ENCODE measurements at places on chromosomes 2 and 18.

DNA sequence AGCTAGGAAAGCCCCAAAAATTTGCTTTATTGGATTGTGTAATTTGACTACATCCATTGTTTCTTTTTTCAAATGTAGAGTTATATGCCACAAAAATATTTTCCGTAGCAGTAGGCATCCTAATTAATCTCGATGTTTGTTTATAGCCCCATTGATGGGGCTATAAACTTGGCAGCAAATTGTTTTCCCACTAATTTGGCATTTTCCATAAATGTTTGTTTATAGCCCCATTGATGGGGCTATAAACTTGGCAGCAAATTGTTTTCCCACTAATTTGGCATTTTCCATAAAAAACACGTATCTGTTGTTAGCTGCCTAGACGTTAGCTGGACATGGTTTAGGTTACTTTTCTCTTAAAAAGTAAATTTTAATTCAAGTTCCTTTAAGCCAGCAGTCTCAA, 23.8 kb downstream of the MSH2 start:
- no peak for DNase-seq

GRCh38 chr2:22582107-22582506, 802.9 kb upstream of the KLHL29 start:
- DNase-seq, result no peak

DNA sequence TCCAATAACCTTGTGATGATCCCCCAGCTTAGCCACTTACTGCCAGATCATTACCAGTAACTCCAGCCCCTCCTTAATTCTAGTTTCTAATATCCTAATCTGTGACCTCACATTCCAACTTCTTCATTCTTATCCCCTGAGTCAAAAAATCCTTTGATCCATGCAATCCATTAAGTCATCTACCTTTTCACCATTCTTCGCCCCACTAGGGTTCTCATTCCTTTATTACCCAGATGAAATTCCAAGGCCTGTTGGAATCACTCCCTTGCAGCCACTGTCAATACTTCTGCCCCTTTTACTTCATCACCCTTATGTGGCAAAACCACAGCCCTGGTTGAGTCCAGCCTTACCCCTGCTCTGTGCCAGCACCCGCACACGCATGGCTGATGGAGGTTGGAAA, 20.3 kb upstream of the IL36G start:
- DNase-seq, result no peak

- no peak for DNase-seq
These were observed 25.9 kb upstream of the TMBIM1 start for GRCh38 chr2:218318241-218318640.

- no peak for DNase-seq
These were observed 94.5 kb downstream of the ZBTB7C start for GRCh38 chr18:48314690-48315089.

DNA sequence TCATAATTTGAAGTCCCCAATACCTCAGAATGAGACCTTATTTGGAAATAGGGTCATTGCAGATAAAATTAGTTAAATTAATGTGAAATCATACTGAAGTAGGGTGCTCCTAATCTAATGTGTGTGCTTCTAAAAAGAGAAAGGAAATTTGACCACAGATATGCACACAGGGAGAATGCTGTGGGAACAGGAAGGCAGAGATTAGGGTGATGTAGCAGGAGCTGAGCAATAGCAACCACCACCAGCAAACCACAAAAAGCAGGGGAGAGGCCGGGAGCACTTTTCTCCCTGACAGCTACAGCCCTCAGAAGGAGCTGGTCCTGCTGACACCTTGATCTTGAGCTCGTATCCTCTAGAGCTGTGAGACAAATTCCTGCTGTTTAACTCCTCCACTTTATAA, 24.6 kb upstream of the SCG2 start:
- DNase-seq, result no peak

- DNase-seq, result peak; percentile 67
These were observed 13.1 kb downstream of the HS6ST1 start for GRCh38 chr2:128305555-128306080.

GRCh38 chr18:40531051-40531450, 1424.0 kb upstream of the PIK3C3 start:
- DNase-seq, result no peak

- no peak for DNase-seq
These were observed 53.3 kb upstream of the TFCP2L1 start for GRCh38 chr2:121338281-121338680.

- DNase-seq, result no peak
These were observed 60.6 kb downstream of the SLC4A3 start for GRCh38 chr2:219687882-219688559.

- DNase-seq, result no peak
These were observed 24.0 kb downstream of the NETO1 start for GRCh38 chr18:72843743-72844142.

DNA sequence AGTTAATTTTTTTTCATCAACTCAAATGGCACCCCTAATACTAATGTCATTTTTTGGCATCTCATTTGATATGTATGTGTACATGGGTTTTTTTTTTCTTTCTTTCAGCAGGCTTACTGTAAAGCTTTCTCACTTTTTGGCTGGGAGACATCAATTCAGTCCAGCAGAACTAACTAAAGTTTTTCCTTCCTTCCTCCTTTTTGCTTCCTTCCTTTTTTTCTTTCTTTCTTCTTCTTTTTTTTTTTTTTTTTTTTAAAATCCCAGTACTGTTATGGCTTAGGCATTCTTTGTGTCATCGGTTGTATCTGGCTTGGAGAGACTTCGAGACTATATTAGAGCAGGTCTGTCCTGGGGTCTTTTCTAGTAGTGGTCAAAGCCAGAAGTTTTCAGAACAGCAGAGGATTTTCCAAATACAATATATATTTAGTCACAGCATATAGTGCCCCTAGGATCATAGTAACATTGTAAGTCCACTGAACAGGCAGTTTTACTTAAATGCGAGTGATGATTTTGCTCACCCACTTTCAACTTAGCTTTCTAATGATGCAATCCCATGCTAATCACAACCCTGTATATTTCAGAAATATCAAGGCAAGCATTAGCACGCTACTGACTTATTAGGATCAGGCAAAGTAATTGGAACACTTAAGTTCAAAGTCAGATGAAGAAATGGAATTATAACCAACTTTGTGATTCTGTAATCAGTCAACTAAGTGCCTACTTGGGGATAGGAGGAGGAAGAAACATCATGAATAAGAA, 4.0 kb downstream of the KLHL29 start:
- no peak for DNase-seq

- DNase-seq, result no peak
These were observed 392.1 kb downstream of the PTH2R start for GRCh38 chr2:208798698-208799097.

- DNase-seq, result no peak
These were observed 102.9 kb downstream of the CABLES1 start for GRCh38 chr18:23238152-23238531.

DNA sequence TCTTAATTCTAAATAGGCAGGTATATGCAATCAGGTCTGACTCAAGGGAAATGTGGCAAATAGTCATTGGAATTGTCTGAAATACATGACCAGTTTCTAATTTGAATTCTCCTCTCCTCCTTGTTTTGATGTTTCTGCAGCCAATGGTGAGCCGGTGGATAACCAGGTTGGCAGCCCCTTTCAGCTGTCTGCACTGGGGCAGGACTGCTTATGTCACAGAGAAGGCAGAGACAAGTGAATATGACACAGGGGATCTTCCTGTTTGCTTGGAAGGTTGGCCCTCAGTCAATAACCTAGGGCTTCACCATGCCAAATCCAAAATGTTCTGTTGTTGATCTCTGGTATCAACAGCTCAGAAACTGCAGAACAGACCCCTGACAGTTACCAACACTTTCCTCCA, 12.1 kb downstream of the MYT1L start:
- no peak for DNase-seq

GRCh38 chr2:172457536-172457935, 30.1 kb downstream of the ITGA6 start:
- DNase-seq, result no peak

GRCh38 chr18:6851480-6851879, 122.0 kb downstream of the ARHGAP28 start:
- DNase-seq, result no peak

GRCh38 chr18:45386041-45386655, 229.1 kb upstream of the SLC14A2 start:
- peak; percentile 14 for DNase-seq

DNA sequence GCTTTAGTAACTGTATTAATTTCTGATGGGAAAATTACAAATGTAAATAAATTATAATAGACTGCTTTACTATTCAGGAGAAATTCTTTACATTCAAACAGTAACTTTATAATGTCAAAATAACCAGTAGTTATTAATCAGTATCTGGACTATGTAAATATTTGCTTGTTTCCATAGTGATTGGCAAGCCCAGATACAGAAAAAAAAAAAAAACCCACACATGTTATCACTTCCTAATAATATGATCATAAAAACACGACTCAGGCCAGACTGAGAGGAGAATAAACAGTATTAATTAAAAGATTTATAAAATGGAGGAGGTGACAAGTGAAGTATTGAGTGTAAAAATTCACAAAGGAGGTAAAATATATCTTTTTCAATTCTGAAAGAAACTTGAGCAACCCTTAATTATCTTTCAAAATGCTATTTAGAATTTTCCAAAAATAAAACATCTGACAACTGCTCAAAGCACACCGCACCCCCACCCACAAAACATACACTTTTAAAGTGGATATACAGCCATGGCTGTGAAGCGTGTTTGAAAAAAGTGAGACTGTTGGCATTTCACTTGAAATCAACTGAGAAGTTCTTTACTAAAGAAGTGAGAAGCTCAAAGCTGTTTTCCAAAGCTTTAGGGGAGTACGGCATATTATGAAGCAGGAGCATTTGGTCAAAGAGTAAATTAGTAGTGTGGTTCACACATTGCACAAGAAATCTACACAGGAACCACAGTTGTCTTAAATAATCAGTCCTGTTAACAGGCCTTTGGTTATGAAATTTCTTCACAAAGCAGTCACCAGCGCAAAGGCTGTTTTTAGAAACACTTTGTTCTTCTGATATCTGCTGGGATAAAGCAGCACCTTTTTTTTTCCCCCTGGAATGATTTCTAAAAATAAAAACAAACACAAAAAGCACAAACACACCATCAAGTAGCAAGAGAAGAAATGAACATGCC, 475.8 kb downstream of the TXNL1 start:
- no peak for DNase-seq

GRCh38 chr2:29561628-29562027, 359.8 kb downstream of the ALK start:
- no peak for DNase-seq

GRCh38 chr18:51196118-51196810, 1.2 kb downstream of the MEX3C start:
- DNase-seq, result no peak

- no peak for DNase-seq
These were observed 194.8 kb upstream of the ACVR2A start for GRCh38 chr2:147649998-147650397.

DNA sequence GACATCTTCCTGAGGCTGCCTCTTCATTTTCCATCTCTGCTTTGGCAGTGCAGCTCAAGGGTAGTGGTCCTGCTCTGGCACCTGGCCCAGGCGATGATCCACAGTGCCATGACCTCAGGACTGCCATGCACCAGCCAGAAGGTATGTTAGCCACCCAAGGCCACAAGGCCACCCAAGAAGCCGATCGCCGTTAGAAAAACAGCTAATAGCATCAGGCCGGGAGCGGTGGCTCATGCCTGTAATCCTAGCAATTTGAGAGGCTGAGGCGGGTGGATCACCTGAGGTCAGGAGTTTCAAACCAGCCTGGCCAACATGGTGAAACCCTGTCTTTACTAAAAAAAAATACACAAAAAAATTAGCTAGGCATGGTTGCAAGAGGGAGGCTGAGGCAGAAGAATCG, 28.4 kb upstream of the UGGT1 start:
- DNase-seq, result no peak

DNA sequence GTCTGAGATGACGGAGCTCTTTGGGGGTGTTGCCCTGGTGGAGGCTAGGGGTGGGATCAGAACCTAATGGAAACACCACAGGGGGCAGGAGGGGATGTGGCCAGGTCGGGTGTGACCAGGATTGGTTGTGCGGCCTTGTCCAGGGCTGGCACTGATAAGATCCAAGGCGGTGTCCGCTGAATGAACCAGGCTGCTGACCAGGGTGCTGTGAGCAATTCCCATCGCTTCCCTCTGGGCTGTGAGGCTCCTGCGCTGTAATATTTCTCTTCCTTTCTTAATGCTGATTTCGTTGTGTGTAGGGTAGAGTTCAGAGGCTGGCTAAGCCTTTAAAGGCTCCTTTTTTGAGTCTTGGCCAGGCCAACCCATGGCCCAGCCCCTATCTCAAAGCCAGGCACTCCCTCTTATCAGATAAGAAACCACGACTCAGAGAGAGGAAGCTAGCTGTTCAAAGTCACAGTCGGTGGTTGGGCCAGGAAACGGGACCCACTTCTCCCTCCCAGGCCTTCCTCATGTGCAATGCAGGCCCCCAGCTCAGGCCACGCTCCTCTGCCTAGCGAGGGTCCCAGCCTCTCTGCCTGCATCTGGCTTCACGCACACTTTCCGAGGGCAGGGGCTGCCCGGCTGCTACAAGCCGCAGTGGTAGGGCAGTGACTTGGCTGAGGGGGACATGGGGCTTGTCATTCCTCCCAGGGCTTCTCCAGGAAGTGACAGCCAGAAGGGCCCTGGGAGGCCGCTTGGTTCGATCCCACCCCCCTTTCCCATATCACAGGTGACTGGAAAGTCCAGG, 26.0 kb upstream of the FOSL2 start:
- DNase-seq, result no peak

Measured in GM13977 (cell line).